T-helper 22 cell (primary cell): ENCODE measurements at places on chromosomes 11 and 22.

DNA sequence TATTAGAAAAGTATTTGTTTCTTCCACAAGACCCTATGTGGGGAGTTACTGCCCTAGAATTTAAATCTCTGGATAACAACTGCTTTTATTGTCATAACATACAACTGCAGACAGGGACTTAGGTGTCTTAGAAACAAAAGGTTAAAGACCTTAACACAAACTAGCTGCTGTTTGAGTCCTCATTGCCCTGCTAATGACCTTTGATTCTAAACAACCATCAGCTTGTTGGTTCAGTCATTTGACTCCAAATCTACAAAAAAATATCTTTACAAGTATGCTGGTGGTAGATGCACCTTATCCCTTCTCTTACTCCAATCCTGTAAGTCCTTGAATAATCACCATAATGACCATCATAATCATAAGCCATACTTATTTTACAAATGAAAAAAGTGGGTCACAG, 377.4 kb upstream of the PITPNB start:
- no peak for DNase-seq

DNA sequence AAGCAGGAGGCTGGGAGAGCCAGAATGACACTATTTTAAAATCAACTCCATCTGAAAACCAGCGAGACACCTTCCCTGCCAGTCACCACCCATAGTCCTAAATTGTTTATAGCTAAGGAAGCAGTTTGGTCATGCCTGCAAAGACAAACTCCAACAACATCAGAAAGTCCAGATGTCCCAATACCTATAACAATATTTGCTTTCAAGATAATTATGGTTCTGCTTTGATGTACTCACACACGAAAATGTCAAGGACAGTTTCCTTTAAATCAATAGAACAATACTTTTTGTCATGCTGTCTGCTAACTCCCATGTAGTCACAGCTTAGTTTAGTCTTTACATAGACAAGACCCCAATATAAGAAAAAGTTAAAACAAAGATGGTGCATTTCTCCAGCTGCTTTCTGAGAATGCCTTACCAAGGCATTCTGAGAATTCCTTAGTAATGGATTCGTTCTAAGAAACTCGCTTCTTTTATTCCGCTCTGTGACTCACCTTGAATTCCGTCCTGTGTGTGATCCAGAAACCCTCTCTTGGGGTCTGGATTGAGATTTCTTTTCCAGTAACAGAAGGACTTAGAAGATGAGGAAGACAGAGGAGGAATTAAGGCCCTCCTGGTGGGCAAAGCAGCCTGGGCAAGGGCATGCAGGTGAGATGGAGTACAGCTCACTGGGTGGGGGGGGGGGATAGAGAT, 9.6 kb upstream of the SCGB2A2 start:
- DNase-seq: no peak

GRCh38 chr11:57729479-57729878, 11.8 kb upstream of the SELENOH start:
- DNase-seq: no peak

GRCh38 chr11:61442616-61443015, 12.7 kb downstream of the SDHAF2 start:
- no peak for DNase-seq

GRCh38 chr11:121931748-121932352, 184.2 kb downstream of the BLID start:
- no peak for DNase-seq

DNA sequence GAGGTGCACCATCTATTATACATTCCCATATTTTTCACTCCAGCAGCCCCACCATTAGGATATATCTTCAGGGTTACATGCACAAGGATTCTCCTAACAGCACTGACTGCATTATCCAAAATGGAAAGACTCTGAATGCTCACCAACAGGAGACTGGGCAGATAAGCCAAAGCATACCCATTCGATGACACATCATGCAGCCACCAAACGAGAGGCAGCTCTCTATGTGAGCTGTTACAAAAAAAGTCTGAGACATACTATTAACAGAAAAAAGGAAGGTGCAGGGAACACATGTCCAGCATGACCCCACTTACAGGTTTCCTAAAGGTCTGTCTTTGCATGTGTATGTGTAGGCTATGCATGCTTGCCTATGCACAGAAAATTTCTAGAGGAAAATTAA, 12.4 kb upstream of the SERPIND1 start:
- DNase-seq: no peak

GRCh38 chr22:21688706-21689381, 23.0 kb downstream of the PPIL2 start:
- no peak for DNase-seq

GRCh38 chr11:65778431-65778900, 2.3 kb downstream of the AP5B1 start:
- no peak for DNase-seq

DNA sequence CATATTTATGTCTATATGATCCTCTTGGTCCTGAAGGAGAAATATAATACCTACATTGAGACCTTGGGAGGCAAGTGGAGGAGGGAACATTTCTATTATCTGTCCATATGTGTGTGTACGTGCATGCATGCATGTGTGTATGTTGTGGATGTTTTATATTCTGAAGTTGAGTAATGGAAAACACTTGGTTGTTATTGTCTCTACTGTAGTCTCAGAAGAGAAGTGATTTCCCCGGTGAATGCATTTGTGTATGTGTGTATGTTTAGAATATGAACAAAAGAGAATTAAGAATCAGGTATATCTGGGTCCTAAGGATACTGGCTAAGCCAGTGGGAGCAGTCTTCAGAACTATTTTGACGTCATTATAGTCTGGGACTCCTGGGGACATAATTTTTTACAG, at the start of gene OR52N1:
TSS of gene OR52N1 (minus strand) at position 101 of the 400 bp plus-strand sequence. CDS start 2,449 bp downstream, outside the sequence.
- DNase-seq: no peak

DNA sequence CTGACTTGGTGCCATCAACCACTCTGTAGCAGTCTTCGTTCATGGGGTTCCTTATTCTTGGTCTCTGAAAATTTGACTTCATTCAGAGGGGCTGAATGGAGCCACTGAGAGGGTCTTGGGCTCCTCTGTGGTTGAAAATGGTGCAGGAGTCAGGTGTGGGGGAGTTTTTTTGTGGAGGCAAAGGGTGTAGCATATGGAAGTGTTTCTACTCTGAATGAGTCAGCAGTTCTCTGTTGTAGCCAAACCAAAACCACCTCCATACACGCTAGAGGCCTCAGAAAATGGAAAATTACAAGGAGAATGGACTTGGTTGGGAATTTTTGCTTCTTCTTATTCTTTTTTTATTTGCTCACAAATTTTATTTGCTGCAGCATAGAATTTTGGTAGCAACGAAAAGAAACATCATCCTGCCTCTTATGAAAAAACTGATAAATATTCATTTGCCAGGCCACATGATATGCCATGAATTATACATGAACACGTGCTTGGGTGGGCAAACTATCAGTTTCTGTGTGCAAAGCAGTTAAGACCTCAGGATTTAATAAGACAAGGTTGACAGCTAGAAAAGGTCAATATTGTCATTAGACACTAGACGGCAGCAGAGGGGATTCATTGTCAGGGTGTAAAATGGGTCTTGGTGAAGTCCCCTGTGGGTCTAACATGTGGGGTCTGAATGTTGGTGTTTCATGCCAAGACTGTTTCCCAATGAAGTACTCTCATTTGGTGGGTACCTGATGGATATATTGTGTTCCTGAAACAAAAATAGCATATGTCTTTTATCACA, 111.7 kb downstream of the MYO18B start:
- DNase-seq: no peak

DNA sequence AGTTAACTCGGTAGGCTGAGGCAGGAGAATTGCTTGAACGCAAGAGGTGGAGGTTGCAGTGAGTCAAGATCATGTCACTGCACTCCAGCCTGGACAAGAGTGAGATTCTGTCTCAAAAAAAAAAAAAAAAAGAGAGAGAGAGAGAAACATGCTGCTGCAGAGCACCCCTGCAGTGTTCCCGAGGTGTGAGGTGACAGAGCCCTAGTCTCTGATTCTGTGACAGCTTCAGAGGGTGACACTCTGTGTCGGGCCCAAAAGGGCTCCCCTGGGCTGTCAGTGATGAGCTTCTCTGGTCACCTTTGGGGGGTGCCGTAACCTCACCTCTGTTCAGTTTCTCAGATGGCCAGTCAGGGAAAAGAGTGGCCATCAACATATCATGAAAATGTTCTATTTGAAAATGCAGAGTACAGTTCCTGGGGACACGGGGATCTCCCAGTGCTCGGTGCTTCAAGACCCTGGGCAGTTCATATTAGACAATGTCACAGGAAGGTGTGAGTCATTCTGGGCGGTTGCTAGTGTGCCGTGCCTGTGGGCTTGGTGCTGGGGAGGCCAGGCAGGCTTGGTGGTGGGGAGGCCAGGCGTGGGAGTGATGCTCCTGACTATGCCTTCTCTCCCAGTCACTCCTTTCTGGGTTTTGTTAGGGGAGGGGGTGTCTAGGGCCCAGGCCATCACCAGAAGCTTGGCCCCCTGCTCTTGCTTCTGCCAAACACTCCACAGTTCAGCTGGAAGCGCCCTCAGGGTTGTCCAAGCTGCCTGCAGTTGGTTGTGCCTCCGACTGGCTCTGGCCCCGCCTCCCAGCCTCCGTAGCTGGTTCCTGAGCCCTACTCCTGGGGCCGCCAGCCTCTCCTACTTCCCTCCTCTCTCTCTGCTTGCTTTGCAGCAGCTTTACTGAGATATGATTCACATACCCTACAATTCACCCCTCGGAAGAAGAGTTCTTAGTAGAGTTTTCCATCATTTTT, 52.5 kb upstream of the CLDN5 start:
- DNase-seq: no peak

DNA sequence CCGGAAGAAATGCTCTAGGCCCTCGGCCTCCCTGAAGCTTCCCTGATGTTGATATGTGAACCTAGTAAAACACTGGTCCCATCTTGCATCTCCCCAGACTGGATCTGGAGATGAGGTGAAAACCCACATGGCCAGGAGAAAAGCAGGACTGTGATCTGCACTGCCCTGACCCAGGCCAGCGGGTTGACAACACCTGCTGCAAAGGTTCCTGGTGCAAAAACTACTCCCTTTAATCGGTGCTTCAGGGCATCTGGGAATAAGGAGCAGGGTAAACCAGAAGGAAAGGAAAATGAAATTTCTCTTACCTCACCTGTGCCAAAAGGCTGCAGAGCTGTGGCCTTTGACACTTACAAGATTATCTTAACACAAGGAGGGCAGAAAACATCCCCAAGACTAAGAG, 30.6 kb downstream of the PACSIN2 start:
- DNase-seq: no peak

- no peak for DNase-seq
Measured at GRCh38 chr11:18632841-18633240, 1.3 kb downstream of the SPTY2D1 start.

GRCh38 chr11:15334766-15335165, 220.0 kb downstream of the INSC start:
- DNase-seq: no peak
